ENCODE measurements at places on chromosomes 1 and 21. TPM values are rescaled to one million over a fixed set of nuclear protein-coding genes. Genes with fewer than 3 reads are reported as not detected.

The SPRR3 gene
- 7,283 TPM for total RNA-seq

The MEGF6 gene
- total RNA-seq, result 21.6 TPM

- H3K27me3 ChIP-seq, result no peaks in the 10 kb centered on the region
- H3K27ac ChIP-seq, result no peak overlapping the region
- no peaks in the 10 kb centered on the region for H3K36me3 ChIP-seq
- H3K4me1 ChIP-seq, result peaks cover 3% of the 10 kb centered on the region
- no peak overlapping the region for H3K4me3 ChIP-seq
- DNase-seq, result no peak
Measured at GRCh38 chr1:175499595-175500382, 243.6 kb downstream of the TNR start.

The LCE2B gene
- not detected for total RNA-seq

DNA sequence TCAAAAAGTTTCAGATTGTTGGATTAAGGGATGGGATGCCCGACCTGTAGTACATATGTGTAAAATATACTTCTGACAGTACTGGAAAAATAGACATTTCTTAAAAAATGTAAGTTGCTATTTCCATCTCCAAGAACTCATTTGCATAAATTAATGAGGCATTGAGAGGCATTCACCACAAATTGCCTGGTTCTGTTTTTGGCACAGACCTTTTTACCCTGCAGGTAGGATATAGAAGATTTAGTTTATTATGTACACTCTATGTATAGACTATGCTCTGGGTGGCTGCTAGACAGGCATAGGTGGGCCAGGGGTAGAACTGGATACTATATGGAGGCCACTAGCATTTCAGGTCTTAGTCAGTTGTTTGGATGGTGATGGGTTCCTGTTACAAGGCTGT is 8.0 kb downstream of the CCDC17 start:
- no peak overlapping the region for H3K4me3 ChIP-seq
- H3K27me3 ChIP-seq, result no peaks in the 10 kb centered on the region
- H3K4me1 ChIP-seq, result no peaks in the 10 kb centered on the region
